SIG-M5 (cell line): ENCODE measurements at places on chromosomes 2 and 18.

GRCh38 chr2:119724656-119725485 lies 34.9 kb upstream of the PTPN4 start:
- no peak for DNase-seq

DNA sequence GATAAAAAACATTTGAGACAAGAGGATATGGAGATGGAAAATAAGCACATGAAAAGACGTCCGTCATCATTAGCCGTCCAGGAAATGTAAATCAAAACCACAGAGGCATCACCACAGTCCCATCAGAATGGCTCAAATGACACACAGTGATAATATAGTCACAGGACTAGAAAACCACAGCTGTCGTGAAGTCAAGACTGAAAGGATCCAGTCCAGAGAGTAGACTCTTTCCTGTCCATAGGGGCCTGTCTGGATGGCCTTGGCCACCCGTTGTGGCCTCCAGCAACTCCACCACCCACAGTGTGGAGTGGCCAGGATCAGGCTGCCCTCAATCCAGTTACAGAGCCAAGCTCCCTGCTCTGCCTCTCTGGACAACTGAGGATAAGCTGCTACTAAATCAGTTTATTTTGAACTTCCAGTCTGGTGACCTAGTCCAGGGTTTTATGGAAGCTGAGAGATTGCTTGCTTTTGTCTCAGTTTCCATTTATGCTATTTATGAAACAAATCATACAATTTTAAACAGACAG lies 60.4 kb downstream of the RHOB start:
- DNase-seq, result no peak

DNA sequence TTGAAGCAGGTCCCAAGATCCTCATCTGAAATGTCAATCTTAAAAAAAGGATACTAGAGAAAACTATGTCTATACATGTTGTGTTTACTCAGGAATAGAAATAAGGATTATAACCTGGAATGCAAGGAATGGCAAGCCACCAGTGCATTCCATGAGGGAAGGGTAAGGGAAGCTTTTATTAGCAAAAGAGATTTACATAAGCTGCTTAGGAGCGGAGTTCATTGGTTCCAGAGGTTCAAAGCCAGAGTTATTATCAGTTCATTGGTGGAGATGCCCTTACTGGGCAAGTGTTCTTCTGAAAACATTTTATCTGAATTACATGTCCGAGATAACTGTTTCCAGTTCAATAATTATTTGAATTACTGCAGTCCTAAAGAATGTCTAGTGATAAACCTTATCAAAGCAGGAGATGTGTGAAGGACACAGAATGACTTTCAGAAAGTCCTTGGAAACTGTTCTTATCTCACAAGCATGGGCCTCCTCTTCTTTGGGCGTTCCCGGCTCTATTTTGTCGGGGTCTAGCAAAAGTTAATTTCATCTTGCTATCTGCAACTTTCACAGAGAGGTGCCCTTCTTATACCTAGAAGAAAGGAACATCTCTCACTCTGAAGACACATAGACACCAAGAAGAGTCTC lies 23.5 kb downstream of the COMMD1 start:
- no peak for DNase-seq

- DNase-seq, result no peak
Observed at GRCh38 chr2:238709325-238710025, 138.4 kb upstream of the TWIST2 start.

GRCh38 chr2:37375741-37376288 lies 31.4 kb downstream of the QPCT start:
- DNase-seq, result no peak

DNA sequence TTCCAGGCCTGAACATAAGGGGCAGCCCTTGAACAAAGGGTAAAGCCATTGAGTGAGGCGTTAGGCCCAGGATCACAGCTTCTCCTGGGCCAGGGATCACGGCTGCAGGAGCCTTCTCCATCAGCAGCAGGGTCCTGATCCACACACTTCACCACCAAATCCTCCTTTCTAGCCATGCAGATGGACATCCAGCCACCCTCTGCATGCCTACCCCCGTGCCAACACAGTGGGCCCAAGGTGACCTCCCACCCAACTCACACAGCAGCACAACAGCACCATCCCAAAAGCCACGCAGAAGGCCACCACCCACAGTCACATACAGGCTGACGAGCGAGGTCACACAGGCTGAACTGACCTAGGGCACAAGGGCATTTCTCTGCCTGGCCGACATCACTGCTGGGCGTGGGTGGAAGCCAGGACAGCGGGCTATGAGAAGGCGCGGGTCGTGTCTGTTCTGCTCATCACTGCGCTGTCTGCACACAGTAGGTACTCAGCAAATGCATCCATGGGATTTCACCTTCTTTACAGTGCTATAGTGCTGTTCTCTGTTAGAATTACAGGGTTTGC lies 31.2 kb downstream of the TFCP2L1 start:
- no peak for DNase-seq

DNA sequence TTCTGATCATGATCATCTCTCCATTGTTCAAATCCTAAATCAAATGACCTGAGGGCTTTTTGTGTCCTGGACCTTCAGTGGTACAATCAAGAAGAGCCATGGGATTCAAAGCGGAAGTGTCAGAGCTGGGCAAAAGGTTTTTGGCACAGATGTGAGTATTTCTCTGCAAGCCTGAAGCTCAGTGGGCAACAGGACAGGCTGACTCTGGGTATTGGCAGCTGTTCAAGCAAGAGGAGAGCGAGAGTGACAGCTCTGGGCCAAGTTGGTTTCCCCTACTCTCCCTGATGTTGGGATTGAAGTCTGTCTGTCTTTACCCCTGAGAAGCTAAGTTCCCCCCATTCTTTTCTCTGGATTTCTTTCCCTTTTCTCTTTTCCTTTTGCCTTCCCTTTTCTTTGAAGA lies 33.3 kb downstream of the DSEL start:
- DNase-seq, result no peak

GRCh38 chr18:26301681-26302080 lies 75.4 kb downstream of the TAF4B start:
- DNase-seq, result no peak
